ENCODE measurements at places on chromosomes 7 and 10.
A peak's percentile ranks its signal among the peaks of the same experiment; 100 is the strongest.

DNA sequence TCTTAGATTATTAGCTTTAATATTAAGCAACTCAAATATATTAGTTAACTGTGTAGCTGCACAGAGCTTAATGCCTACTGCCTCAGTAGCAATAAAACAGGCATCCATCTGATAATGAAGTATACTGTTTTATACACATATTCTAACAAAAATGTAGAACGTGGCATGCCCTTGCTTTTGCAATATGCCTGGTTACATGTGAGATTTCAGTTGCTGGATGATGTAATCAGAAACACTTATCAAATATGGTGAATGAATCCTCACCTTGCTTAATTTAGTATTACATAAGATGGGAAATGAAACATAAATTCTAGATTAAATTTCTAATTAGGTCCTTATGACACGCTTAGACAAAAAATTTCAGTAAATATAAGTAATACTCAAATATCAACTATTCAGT lies 8.0 kb downstream of the DNAJC1 start:
- no peak for DNase-seq

- no peak for DNase-seq
These were observed 1.3 kb upstream of the DMBT1 start for GRCh38 chr10:122559228-122559627.

DNA sequence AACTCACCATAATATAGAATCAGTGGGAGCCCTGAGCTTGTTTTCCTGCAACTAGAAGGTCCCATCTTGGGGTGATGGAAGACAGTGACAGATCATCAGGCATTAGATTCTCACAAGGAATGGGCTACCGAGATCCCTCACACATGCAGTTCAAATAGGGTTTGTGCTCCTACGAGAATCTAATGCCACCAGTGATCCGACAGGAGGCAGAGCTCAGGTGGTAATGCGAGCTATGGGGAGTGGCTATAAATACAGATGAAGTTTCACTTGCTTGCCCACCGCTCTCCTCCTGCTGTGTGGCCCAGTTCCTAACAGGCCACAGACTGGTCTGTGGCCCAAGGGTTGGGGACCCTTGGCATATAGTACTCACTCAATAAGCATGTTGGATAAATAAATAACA lies 93.4 kb downstream of the POU6F2 start:
- no peak for DNase-seq

GRCh38 chr10:132184816-132185593 lies 1.7 kb upstream of the DPYSL4 start:
- DNase-seq, result no peak

DNA sequence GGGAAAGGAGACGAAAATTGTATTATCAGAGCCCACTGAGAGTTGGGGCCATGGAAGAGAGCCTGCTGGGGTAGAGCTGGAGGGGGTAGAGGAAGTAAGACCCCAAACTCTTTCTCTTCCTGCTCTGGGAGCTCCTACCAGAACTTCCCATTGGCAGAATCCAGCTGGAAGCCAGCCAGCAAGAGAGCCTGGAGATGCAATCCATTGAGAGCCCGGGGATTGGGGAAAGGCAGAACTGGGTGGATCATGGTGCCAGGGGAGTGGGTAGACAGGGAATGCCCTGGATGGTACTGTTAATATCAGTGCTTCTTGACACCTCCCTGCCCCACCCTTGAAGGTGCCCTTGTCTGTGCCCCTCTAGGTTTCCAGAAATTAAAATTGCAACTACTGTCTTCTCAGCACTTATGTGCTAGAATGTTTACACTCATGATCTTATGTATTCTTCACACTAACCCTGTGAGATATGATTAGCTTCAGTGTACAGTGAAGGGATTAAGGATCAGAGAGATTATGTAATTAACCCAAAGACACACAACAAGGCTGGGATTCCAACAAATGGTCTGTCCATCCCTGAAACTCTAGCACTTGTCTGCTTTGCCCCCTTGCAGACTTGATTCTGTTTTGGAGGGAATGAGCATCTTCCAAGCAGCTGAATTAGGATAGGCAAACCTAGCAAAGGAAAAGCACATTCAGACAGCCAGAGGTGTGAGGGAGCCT lies 154.1 kb downstream of the C10orf105 start:
- DNase-seq, result no peak

GRCh38 chr7:12300415-12300814 lies 89.3 kb downstream of the TMEM106B start:
- DNase-seq, result no peak

GRCh38 chr10:126895214-126895781 lies 9.9 kb upstream of the DOCK1 start:
- DNase-seq, result no peak

GRCh38 chr7:106423111-106423510 lies 138.3 kb upstream of the NAMPT start:
- DNase-seq, result no peak

DNA sequence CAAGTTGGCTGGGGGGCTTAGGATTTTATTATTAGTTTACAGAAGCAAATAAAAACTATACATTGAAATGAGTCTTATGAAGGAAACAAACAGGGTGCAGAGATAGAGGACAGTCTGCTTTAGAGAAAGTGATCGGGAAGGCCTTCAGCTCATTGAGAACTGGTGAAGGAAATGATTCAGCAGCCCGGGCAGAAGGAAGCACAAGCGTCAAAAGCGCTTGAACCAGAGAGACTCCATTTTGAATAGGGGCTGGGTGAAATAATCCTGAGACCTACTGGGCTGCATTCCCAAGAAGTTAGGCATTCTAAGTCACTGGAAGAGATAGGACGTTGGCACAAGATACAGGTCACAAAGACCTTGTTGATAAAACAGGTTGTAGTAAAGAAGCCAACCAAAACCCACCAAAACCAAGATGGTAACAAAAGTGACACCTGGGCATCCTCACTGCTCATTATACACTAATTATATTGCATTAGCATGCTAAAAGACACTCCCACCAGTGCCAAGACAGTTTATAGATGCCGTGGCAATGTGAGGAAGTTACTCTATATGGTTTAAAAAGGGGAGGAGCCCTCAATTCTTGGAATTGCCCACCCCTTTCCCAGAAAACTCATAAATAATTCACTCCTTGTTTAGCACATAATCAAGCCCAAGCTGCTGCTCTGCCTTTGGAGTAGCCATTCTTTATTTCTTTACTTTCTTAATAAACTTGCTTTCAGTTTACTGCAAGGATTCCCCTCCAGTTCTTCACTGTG lies 83.1 kb upstream of the MPP7 start:
- DNase-seq, result no peak

DNA sequence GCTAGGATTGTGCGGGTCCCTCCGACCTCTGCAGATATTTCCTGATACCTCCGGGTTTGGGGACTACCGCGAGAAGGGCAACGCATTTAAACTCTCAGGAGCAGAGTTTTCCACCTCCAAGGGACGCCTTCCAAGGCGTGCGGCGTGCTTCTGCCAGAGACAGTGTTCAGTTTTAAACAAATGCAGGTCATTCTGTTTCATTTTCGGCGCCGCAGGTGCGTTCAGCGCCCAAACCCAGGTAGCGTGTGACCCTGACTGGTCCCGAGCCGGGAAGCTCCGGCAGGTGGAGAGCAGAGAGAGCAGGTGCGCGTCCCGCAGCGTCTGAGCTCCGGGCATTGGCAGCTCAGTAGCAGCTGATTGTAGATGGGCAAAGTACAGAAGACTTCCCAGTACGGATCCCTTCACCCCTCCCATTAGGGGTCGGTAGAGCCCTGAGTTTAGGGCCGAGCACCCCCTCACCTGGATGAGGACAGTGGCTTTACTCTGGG lies 1.4 kb upstream of the CYP26A1 start:
- DNase-seq, result no peak

DNA sequence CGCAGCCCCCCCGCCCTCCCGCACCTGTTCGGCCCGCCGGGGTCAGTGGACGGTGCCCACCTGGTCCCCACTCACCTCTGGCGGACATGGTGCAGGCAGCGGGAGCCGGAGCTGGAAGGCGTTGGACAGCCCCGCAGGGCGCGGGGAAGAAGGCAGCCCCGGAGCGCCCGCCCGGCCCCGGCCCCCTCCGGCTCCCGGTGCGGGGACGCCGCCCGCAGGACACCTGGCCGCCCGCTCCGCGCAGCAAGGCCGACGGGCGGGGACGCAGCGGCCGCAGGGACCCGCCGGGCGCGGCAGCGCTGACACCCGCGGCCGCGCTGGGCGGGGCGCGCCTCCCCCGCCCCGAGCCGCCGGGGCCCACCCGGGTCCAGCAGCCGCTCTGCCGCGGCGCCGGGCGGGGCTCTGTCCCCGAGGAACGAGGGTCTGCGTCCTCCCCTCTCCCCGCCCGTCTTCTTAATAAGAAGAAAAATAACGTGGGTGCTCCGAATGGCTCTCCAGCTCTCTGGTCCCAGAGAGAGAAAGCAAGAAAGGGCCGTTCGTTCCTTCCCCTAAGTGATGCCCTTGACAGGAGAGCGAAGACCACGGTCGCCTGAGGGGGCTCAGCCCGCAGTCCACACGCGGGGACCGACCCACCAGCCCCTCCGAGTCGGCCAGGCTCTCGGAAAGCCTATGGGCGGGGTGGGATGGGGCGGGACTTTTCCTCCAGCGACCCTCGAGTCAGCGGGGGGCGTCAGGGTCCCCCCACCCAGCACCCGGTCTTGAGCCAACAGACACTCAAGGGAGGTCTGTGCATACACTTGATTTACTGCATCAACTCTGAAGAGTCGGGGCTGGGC lies 53.4 kb upstream of the FHIP2A start:
- no peak for DNase-seq

DNA sequence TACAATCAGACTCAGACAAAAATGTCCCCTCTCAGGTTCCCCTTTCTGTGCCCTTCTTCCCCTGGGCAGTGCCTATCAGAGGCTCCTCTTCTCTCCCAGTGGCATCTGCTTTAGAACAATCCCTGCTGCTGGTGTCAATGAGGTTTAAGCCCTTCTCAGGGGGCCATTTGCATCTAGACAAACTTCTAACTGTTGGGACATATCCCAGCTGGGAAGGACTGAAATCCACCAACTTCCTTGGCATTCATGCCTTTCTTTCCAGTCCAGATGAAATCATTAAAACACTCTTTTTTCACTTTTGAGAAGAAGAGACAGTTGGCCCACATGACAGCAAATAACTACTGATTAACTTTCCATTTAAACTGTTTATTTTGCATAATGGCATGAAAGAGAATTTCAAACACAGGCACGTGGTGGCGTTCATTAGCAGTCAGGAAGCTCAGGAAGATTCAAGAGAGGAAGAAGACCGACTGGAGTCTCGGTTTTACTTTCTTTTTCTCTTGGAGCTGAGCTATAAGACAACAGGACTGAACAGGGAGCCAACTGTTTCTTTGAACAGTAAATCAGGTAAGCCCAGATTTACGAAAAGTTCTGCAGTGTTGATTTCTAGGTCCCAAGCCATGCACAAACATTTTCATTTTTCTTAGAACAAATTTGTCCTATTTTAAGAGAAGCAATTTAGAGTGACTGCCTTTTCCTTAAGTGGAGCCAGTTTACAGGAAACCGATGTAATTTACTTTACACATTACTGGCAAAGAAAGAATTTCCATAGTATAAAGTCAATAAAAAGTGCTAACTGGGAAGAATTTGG lies at the start of gene GIMAP2:
GIMAP2 (plus strand) TSS at position 488 of the 811 bp plus-strand sequence. CDS start 1,354 bp downstream, outside the sequence.
- DNase-seq, result no peak

GRCh38 chr10:6657196-6657595 lies 77.1 kb upstream of the PRKCQ start:
- DNase-seq, result no peak

GRCh38 chr7:673681-674453 lies 52.6 kb upstream of the DNAAF5 start:
- no peak for DNase-seq

DNA sequence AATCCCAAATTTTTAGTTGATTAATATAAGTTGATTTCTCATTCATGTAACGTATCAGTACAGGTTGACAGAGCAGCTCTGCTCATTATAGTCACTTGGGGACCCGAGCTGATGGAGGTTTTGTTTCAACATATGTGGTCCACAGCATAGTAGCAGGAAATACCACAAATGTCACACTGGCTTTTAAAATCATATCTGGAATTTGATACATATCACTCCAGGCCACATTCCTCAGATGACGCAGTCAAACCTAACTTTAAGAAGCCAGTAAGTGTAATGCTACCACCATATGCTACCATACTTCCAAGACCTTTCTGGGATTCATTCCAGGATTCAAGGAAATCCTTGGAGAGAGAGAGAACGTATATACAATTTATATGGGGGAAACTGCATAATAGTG lies 156.3 kb downstream of the PHF14 start:
- DNase-seq, result peak; percentile 94

GRCh38 chr7:146423446-146423845 lies 306.8 kb downstream of the CNTNAP2 start:
- no peak for DNase-seq

DNA sequence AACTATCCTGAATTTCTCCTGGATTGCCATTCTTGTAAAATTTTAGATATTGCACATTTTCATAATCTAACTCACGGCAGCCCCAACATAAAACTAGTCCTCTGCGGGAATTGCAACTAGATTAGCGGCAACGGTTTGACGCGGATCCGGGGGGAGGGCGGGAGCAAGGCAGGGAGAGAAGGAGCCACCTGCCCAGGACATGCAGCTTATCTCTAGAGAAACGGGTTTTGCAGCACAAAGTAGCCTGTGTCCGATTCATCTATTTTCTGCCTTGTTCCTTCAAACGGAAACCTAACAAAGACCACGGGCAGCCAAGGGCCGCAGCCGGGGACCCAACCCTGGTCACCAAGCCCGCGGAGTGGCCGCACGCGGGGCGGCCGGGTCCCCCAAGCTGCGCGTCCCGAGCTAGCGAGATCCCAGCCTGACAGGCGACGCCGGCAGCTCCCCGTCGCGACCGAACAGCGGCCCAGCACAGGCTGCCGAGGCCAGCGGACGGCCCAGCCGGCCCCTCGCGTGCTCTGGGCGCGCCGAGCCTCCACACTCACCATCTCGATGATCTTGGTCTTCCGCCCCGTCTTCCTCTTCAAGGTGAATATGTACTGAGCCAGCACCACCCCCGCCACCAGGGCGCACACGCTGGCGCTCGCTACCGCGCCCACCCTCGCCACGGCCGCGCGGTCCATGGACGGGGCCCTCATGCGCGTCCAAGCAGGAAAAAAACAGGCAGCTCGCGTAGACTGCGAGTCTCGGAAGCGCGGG lies at the start of gene NT5C3A:
NT5C3A (minus strand) TSS at position 754 of the 759 bp plus-strand sequence; CDS start at position 683, 71 bp downstream.
- no peak for DNase-seq

DNA sequence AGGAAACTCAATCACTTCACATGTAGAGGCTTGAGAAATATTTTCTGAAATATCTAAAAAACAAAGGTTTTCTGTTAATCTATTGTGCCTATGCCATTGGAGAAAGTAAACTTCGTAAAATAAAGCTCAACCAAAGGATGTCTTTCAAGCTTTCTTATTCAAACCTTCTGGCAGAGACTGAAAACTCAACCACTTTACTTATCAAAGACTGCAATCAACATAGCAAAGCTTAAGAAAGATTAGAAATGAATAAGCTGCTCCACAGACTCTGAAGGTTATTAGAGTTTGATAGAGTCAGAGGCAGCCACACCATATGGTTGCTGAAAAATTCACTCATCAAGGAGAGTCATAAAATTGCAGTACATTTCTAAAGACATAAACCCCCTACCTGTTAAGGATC lies 245.8 kb upstream of the MEOX2 start:
- no peak for DNase-seq

Data from fibroblast of skin of left biceps (primary cell).